Psoas muscle (tissue), 8 donors: ENCODE measurements at places on chromosomes 2 and 18. TPM values are rescaled to one million over a fixed set of nuclear protein-coding genes. Genes with fewer than 3 reads are reported as not detected.

DNA sequence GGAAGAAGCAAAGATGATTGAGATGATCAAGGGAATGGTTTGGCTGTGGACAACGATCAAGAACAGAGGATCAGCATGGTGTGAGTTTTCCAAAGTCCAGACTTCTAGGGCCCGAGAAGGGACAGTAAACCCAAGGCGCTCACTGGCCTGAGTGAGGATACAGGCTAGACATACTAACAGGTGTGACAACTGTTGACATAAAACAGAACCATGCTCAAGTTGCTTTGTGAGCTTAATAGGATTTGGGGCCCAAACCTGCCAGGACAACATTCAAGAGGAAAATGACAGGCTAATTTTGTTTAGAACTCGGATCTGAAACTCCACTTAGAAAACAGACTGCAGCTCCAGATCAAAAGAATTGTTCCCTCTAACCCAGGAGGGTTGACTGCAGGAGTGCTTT, 68.1 kb upstream of the ACKR3 start:
- H3K27me3 ChIP-seq, result peaks cover 30% of the 10 kb centered on the region
- no peak for DNase-seq
- no peak overlapping the region for H3K27ac ChIP-seq
- no peaks in the 10 kb centered on the region for H3K36me3 ChIP-seq
- no peaks in the 10 kb centered on the region for H3K4me1 ChIP-seq

- DNase-seq, result no peak
- no peaks in the 10 kb centered on the region for H3K27me3 ChIP-seq
- no peaks in the 10 kb centered on the region for H3K36me3 ChIP-seq
- H3K4me3 ChIP-seq, result no peak overlapping the region
- no peaks in the 10 kb centered on the region for H3K4me1 ChIP-seq
- no peak overlapping the region for H3K27ac ChIP-seq
Measured at GRCh38 chr2:194424683-194425209, 1232.3 kb upstream of the SLC39A10 start.

DNA sequence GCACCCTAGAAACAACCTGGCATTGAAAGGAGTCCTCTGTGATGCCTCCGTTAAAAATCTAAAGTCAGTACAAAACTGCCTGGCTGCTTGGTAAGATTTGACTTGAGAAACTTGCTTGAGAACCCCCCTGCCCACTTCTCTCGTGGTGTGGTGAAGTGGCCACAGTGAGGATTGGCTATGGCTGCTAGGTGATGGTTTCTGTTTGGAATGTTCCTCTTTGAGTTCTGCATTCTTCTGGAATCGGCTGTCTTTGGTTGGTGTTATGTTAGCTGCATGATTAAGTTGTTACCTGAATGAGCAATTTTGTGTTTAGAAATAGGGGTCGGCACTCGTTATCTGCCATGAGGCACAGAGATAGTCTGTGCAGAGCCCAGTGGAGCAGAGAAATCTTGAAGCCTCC, 21.7 kb upstream of the SAG start:
- H3K36me3 ChIP-seq, result peaks cover 99% of the 10 kb centered on the region
- no peaks in the 10 kb centered on the region for H3K4me1 ChIP-seq
- H3K4me3 ChIP-seq, result no peak overlapping the region
- H3K27me3 ChIP-seq, result no peaks in the 10 kb centered on the region
- H3K27ac ChIP-seq, result no peak overlapping the region

DNA sequence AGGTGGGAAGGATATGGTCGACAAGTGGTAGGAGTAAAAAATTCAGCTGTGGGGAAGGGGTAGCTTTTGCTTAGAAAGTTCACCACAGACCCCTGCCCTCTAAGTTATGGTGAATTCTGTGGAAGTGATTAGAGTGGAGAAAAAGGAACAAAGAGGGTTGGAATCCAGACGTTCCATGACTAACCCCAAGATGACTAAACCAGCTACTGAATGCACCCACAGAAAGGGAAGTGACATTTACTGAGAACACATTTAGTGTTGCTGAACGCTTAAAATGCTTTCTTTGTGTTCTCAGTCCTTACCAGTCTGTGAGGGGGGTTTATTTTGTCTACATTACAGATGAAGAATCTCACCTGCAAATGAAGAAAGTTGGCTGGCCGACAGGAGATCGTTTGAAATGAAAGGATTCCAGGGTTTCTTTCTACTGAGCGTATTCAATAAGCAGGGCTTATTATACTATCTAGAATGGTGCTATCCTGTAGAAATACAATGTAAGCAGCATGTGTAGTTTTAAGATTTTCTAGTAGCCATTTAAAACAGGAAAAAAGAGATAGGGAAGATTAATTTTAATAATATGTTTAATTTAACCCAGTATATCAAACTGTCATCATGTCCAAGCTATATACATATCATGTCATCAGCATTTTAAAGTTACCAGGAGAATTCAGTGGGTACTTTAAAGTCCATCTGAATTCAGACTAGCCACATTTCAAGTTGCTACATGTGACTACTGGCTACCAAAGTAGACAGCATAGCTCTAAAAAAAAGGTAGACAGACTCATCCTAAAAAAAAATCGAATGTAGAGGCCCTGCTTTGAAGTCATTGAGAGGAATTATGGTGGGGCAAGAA, 60.1 kb downstream of the LIMS1 start:
- peaks cover 62% of the 10 kb centered on the region for H3K4me1 ChIP-seq
- H3K36me3 ChIP-seq, result no peaks in the 10 kb centered on the region
- DNase-seq, result no peak
- no peaks in the 10 kb centered on the region for H3K27me3 ChIP-seq
- peak overlapping the region; percentile 60 for H3K27ac ChIP-seq

The PID1 gene
- 4.3 TPM for total RNA-seq

DNA sequence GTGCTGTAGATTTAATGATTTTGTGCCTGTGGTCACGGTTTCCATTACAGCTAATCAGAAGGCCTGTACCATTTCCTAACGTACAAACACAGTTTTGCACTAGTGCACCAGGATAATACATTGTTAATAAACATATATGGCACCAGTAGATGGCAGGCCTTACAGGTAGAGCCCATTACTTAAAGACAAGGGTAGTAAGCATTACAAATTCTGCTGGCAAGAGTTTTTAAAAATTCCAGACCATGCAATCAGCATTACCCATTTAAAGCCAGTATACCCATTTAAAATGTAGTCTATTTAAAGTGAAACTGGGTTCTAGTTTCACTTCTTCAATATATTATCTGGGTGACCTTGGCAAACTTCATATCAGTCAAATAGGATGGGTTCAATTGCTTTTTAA, 224.2 kb downstream of the NUP35 start:
- no peak overlapping the region for H3K27ac ChIP-seq
- H3K4me3 ChIP-seq, result no peak overlapping the region
- H3K27me3 ChIP-seq, result no peaks in the 10 kb centered on the region
- H3K4me1 ChIP-seq, result no peaks in the 10 kb centered on the region
- H3K36me3 ChIP-seq, result no peaks in the 10 kb centered on the region
- no peak for DNase-seq

DNA sequence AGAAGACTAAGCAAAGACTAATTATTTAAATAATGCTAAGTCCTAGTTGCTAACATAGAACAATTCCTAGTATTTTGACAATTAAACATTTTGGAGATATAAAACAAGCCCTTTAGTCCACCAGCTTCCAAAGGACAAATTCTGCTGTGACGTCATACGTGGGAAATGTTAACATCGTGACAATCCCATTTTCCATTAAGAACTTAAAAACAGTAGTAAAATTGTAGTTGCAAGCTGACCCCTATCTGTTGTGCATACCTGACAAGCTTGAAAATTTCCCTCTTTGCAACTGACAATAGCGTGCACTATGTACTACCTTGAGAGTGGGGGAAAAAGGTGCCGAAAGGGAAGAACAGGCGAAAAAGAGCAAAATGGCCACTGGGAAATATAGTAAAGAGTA, 279.8 kb downstream of the ZNF521 start:
- DNase-seq, result no peak
- no peaks in the 10 kb centered on the region for H3K36me3 ChIP-seq
- no peak overlapping the region for H3K27ac ChIP-seq
- H3K27me3 ChIP-seq, result no peaks in the 10 kb centered on the region
- H3K4me3 ChIP-seq, result no peak overlapping the region
- H3K4me1 ChIP-seq, result no peaks in the 10 kb centered on the region
